ENCODE measurements at places on chromosomes 2 and 18.

DNA sequence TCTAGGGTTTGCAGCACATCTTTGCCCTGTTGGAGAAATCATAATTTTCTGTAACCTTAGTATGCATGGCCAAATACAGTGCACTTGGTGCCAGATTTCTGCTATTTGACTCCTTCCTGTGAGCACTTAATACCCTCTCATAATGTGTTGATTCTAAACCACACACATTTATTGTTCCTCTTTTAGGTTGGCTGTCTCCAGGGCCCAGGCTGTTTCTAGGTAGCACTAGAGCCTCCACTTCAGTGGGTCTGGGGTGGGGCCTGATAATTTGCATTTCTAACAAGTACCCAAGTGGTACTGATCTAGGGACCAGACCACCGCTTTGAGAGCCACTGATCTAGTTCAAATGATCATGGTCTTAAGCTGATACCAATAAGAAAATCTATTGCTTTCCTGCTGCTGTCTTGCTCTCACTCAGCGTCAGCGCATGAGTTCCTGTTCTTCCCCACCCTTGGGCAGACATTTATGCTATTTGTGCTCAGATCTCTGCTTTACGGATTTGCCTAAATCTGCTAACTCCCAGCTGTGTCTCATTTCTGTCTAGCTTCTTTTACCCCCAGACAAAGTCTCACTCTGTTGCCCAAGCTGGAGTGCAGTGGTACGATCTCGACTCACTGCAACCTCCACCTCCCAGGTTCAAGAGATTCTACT, 7.4 kb downstream of the PTRHD1 start:
- no peak for DNase-seq

DNA sequence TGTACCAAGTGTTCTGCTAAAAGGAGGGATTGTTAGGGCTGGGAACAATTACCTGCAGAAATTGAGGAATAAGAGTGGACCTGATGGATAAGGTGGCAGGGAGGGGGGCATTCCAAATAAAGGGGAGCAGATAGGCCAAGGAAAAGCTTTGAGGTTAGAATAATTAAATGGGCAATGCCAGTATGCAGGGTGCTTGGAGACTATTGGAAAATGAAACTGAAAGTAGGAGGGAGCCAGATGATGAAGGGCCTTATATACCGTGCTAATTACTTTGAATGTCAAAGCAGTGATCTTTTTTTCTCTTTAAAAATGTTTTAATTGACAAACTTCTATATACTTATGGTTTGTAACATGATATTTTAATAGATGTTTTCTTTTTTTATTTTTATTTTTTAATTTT, 42.9 kb downstream of the MMADHC start:
- peak; percentile 36 for DNase-seq

DNA sequence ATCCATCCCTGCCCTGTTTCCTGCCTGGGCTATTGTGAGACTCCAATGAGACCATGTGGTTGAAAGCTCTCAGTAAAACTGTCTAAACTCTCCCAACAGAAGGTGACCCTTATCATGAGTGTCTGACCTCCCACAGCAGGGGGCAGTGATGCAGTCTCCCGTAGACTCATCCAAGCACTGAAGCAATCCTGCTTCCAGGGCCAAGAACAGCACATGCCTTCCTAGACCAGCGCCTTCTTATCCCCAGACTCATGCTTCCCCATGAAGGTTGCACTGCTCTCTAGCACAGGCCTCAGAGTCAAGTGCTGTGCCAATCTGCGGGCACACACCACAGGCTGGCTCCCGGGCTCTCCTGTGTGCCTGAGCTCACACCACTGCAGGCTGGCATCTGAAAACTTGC, 112.3 kb downstream of the TNS1 start:
- DNase-seq, result no peak

- DNase-seq, result peak; percentile 75
Measured at GRCh38 chr2:191571163-191571769, 106.7 kb upstream of the NABP1 start.

GRCh38 chr18:13363359-13363758, 144.8 kb downstream of the LDLRAD4 start:
- DNase-seq, result no peak

DNA sequence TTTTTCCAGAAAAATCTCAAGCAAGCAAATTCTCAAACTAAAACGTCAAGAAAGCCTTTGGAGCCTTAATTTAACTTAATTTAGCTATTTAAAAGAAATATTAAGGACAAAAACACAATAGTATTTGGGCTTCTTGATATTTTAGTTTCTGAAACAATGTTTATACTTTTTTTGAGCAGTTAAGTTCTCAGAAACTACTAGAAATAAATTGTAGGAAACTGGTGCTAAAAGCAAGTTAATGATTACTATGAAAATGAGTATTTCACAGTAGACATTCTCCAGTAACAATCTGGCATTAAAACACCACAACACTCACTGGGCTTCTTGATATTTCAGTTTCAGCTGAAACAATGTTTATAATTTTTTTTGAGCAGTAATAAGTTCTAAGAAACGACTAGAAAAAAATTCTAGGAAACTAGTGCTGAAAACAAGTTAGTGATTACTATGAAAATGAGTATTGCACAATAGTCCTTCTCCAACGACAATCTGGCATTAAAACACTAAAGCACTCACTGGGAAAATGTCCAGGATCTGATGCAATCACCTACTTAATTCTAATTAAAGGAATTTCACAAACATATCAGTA, 45.1 kb downstream of the TRAK2 start:
- DNase-seq, result no peak

DNA sequence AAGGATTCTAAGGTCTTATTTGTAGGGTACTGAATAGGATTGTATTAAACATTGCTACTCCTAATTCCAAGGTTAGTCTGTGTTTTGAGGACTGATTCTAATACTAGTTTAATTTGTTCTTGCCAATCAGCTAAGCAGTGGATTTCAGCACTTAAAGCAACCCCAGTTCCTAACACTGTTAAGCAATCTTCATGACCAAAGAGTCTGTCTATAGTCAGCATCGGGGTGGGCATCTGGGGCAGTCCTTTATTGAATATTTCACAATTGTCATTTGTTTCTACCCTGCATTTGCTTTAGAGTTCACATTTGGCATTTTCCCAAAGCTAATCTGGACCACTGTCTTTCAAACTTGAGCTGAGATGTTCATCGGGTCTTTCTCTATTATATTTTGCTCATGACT, 248.0 kb upstream of the TANK start:
- DNase-seq, result no peak

DNA sequence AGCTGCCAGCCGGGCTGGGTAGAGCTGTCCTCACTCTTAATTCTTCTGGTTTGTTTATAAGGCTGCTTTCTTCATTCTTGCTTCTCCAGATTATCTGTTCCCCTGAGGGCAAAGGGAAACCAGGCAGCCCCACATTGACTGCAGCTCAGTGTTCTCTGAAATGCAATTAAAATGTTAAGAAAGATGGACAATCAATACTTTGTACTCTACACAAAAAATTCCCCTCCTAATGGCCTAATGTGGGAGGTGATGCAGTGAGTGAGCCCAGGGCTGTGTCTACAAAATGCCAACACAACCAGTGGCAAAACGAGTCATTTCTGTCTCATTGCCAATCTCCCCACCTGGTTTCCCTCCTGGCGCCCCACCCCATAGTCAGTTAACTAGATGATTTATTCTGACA, 541.7 kb upstream of the RAB6C start:
- DNase-seq, result no peak

GRCh38 chr2:182280118-182280517, 146.7 kb downstream of the PDE1A start:
- DNase-seq, result no peak

DNA sequence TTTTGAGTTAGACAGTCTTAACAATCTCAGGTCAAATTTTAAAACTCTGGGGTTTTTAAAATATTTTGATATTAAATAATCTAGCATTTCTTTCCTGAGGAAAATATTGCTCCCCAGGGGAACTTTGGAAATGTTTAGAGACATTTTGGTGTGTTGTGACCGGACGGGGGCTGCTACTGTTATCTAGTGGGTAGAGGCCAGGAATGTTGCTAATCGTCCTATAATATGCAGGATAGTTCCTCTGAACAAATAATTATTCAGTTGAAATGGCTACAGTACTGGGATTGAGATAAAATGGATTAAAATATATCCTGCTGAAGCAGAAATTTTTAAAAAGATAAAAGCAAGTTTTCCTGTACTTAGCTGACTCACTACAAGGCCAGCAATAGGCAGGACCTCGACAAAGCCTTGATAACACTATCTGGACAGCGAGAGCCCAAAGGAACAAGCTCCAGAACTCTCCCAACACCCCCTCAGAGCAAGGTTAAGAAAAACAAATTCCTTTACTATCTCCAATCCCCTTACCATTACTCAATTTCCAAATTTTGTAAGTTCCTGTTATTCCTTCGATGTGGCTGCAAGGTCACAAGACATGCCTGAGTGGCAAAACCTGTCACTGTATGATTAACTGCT, 1407.4 kb downstream of the SUCLG1 start:
- no peak for DNase-seq

- no peak for DNase-seq
Measured at GRCh38 chr2:46025676-46026075, 271.5 kb upstream of the EPAS1 start.

DNA sequence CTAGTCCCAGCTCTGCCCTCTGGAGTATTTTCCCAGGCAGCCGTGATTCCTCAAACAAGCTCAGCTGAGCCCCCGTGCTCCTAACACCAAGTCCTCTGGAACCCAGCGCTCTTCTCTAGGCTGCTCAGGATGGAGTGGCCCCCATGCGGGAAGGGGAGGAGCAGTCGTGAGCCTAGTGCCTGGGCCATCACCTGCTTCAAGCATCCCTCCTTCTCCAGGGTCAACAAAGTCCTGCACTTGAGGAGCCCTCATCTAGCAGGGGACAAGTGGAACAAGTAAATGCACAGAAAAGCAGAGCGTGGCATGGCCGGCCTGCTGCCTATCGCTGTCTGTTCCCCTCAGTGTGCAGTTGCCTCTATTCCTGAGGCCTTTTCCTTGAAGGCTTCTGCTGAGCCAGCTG, 168.6 kb downstream of the INHBB start:
- no peak for DNase-seq

GRCh38 chr2:42967959-42968674, 175.7 kb upstream of the HAAO start:
- no peak for DNase-seq

- DNase-seq, result no peak
Measured at GRCh38 chr18:41818381-41819355, 136.4 kb upstream of the PIK3C3 start.

DNA sequence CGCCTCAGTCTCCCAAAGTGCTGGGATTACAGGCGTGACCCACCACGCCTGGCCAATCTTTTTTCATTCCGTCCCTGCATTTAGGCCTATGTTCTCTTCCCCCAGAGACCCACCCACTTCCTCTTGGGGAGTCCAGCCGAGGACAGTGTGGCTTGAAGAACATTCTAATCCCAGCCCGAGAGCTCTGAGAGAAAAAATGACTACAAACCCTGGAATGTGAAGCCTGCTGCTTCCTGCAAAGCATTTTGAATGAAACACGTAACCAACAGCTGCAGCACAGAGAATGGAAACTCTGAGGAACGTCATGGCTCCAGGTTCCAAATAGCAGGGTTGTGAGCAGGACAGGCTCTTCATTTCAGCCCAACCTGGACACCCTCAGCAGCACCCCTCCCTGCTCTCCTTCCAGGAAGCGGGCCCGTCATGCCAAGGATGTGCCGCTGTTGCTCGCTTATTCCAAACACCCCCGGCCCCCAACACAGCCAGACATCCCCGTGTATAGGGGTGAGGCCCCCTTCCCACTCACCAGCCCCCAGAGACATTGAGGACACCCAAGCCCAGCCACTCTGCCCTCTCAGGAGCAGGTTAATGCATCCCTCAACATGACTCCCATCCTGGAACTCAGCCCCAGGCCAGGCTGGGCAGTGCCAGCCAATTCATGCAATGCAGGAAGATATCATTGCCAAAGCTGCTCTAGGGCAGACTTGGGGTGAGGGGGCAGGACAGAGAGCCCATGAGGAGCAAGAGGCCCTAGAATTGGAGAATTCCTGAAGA, 139.8 kb downstream of the ZFP36L2 start:
- DNase-seq, result no peak

- DNase-seq, result no peak
Measured at GRCh38 chr2:121860758-121861227, 105.3 kb downstream of the TSN start.

GRCh38 chr18:43952398-43952797, 675.1 kb upstream of the SYT4 start:
- no peak for DNase-seq

DNA sequence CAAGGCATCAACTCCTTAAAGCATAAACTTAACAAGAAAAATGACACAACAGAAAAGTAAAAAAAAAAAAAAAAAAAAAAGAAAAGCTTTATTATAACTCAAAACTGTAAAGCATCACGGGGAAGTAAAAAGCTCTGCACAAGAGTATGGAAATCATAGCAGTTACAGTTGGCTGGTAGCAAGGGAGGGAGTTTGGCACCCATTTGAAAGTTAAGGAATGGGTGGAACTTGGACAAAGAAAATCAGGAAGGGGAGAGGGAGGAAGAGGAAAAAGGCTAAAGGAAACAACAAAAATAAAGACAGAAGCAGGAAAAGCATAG, 8.6 kb downstream of the KLF7 start:
- DNase-seq, result no peak

DNA sequence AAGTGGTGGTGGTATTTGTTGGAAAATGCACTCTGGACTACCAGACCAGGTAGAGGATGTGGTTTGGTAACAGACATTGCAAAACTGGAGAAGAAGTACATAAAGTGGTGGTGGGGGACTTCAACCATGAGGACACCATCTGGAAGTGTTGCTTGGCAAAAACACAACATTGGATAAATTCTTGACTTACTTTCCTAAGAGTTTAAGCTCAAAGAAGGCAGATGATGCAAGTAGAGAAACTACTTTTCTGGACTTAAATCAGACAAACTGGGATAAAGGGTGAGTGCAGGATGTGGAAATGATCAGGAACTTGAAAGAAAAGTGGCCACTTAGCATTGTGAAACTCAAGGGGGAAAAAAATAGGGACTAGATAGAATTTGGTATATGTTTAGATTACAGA, 487.4 kb downstream of the ZEB2 start:
- no peak for DNase-seq

Data from CD4-positive, alpha-beta T cell treated with Interleukin-17A for 1 hour (primary cell).